ENCODE measurements at places on chromosomes 6 and 20.
A peak's percentile ranks its signal among the peaks of the same experiment; 100 is the strongest.

DNA sequence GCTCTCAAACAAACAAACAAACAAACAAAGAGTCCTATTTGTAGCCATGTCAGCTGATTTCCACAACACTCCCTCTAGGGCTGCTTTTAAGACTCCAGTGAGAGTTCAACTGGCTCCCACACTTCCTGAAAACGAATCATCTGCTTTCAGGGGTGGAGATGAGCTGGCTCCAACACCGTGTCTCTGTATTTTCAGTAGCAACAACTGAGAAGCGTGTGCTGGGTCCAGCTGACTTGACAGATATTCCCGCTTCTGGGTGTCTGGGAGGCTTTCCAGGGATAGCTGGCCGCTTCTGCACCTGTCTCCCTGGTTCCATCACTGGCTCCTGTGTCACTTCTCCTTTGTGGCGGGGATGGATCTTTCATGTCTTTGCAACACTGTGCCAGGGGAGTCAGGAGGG, 272.5 kb upstream of the SOX4 start:
- no peak for DNase-seq

- no peak for DNase-seq
Observed at GRCh38 chr6:88992741-88993552, 29.5 kb upstream of the RNGTT start.

DNA sequence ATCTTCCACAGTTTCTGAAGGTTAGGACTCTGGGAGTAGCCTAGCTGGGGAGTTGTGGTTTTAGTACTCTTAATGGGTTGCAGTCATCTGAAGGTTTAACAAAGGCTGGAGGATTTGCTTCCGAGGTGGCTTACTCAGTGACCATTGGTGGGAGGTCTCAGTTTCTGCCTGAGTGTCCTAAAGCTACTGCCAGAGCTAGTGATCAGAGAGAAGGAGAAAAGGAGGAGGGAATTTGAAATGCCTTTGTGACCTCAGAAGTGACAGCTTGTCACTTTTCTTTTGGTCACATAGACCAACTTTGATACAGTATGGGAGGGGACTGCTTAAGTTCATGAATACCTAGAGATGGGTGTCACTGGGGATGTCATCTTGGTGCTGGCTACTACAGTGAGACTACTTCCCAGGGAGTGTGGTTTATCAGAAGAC, 41.3 kb downstream of the NCOA3 start:
- DNase-seq = no peak

DNA sequence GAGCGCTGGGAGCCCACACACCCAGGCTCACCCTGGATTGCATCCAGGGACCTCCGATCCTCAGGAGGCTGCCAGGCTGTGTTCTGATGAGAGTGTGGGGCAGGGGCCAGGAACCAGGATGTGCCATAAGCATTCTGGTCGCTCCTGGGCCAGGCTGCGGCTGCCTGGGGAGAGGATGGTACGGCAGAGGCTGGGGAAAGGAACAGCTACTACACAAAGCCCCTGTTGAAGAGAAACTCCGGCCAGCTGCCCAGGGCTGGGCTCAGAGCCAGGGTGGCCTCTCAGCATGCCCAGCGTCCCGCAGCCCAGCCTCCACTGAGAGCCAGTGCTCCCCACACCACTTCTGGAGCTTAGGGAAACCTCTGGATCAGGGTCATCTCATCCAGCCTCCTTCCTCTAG, 21.7 kb upstream of the OCSTAMP start:
- DNase-seq = no peak

DNA sequence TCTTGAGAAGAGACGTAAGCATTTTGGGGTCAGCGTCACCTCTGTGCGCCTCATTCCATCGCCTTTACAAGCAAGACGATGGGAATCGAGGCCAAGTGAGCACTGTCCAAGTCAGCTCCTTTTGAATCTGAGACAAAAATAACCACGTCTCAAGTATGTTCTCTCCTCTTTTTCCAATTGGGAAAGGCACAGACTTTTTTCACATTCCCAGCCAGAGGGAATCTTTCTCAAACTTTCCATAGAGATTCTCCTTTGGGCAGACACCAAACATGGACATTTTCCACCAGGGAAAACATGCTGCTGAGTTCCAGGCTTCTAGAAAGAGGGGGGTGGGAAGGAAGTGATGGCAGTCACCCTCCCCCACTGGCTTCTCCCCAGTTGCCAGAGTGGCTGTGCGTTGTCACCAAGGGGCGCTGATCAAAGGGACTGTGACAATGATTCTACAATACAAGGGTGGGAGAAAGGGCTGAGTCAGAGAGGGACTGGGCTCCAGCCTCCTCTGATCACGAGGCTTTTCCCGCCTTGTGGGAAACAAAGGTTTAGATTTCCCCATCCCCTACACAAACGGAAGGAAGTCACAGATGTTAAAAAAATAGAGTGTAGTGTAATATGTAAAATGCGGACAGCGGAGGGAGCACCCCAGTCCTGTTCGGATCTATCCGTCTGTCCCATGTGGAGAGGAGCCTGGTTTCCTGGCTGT, 281.9 kb upstream of the RNF24 start:
- no peak for DNase-seq

- DNase-seq = no peak
Observed at GRCh38 chr6:36577301-36577700, 16.9 kb upstream of the SRSF3 start.

DNA sequence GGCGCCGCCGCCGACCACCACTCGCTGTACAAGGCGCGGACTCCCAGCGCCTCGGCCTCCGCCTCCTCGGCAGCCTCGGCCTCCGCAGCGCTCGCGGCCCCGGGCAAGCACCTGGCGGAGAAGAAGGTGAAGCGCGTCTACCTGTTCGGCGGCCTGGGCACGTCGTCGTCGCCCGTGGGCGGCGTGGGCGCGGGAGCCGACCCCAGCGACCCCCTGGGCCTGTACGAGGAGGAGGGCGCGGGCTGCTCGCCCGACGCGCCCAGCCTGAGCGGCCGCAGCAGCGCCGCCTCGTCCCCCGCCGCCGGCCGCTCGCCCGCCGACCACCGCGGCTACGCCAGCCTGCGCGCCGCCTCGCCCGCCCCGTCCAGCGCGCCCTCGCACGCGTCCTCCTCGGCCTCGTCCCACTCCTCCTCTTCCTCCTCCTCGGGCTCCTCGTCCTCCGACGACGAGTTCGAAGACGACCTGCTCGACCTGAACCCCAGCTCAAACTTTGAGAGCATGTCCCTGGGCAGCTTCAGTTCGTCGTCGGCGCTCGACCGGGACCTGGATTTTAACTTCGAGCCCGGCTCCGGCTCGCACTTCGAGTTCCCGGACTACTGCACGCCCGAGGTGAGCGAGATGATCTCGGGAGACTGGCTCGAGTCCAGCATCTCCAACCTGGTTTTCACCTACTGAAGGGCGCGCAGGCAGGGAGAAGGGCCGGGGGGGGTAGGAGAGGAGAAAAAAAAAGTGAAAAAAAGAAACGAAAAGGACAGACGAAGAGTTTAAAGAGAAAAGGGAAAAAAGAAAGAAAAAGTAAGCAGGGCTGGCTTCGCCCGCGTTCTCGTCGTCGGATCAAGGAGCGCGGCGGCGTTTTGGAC, 2.0 kb downstream of the SOX4 start:
- DNase-seq = no peak

DNA sequence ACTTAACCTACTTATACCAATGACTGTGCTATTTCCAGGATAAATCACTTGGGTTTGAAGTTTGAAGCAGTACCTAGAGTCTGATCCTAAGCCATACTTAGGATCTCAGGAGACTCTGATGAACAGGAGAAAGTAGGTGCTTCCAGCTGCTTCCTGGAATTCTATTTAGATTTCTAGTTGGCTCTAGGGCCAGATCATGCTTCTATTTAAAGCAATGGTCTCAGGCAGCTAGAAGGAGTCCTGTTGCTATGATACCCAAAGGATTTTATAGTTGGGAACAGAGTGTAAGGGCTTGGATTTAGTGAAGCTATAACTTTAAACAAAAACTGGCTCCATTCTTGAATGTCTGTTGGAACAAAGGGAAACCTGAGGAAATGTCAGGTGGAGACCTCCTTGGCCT, 52.4 kb upstream of the TINAG start:
- no peak for DNase-seq

GRCh38 chr6:154367839-154368695, 11.5 kb upstream of the IPCEF1 start:
- no peak for DNase-seq

- DNase-seq = no peak
Observed at GRCh38 chr20:21677261-21677660, 28.2 kb upstream of the PAX1 start.

DNA sequence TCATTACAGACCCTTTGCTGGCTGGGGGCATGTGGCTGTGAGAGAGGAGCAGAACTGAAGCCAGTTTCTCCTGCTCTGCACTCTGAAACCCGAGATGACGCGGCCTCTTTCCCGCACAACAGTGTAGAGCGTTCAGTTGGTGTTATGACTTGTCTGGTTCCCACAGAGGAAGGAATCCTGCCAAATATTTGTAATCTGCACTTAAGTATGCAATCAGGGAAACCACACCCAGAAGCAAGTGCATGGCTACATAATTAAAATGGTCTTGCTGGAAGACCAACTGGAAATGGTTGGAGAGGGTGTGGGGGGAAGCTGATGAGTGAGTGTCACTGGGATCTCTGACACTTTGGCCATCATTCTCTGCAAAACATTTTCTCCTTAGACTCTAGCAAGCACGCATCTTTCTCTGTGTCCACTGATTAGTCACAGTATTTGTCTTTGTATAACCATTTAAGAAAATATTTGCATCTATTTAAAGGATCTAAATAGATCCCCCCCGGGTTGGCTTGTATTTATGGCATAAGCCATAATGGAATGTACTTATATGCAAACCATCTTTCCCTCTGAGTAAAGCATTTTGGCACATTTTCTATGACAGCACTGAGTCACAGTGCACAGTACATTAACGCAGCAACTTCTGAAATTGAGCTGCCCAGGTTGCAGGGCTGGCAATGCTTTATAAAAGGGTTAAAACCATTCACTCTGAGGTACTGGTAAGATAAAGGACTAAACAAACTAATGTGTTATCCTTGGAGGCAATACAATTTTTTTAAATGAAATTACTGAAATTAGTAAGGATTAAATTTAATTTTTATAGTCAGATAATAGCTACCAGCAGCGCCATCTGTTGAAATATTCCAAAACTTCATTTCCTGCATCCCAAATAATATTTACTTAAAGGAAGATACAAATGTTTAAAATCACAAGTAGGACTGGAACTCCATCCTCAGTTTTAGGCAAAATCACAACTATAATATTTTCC, 76.7 kb downstream of the FOXC1 start:
- no peak for DNase-seq

- no peak for DNase-seq
Observed at GRCh38 chr6:14035874-14036273, 81.7 kb upstream of the CD83 start.

GRCh38 chr20:38191654-38192053, 26.6 kb upstream of the TGM2 start:
- no peak for DNase-seq

GRCh38 chr20:58706975-58707681, 14.5 kb downstream of the NPEPL1 start:
- DNase-seq = no peak

DNA sequence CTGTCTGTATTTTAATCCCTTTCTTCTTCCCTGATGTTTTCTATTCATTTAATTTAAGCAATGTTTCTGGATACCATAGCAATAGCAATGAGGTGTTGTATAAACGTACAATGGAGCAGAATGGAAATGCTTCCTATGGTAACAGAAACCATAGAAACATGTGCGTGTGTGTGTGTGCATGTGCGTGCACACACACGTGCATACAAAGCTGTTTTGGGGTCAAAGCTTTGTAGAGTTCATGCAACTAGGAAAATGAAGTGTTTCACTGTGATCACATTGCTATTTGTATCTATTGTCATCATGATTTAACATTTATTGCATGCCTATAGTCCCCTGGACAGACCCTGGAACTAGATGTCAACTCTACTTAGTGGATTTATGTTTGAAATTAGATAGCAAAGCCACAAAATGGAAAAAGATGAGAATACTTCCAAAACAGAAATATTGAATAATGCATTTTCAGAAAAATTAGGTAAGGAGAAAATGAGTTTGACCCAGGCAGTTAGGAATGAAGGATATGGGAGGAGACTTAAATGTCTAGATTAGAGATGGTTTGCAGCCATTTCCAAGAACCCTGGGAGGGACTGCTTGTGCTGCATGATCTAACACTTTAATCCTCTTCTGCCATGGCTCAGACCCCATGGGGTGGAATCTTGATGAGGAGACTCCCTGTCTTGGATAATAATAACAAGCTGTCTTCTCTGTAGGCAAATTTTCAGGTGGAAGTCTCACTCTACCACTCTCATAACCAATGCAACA, 124.4 kb downstream of the TRMT11 start:
- no peak for DNase-seq

DNA sequence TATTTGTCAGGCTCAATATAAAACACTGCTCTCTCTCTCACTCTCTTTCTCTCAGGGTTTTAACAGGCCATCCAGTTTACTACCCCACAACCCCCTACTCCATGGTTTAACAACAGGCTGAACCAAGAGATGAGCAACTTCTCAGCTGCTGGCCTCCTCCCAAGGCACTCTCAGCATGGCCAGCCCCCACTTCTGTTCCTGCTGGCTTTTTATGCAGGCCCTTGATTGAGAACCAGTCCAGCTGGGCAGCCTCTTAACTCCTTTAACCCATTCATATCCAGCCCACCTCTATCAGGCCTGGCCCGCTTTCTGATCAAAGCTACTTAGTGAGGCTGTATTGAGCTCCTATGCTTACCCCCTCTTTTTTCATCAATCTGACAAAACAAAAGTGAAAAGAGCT, 346.8 kb upstream of the POU3F2 start:
- no peak for DNase-seq

- peak; percentile 15 for DNase-seq
Observed at GRCh38 chr6:69796073-69796641, 653 bp downstream of the LMBRD1 start.

DNA sequence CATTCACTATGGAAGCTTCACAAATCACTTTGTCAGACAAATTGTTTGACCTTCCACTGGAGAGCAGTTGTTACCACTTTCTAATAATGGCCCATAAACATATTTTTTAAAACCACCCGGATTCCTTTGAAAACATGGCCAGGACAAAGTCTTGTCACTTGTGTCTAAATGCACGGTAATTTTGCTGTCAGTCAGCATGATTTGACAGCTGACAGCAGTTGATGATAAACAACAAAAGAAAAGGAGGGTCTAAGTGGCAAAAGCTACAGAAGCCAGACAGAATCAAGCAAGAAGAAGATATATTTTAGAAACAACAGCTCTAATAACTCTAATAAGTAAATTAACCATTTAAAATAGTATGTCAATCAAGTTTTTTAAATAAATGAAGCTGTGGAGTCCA, 27.7 kb upstream of the CARMIL1 start:
- DNase-seq = no peak

DNA sequence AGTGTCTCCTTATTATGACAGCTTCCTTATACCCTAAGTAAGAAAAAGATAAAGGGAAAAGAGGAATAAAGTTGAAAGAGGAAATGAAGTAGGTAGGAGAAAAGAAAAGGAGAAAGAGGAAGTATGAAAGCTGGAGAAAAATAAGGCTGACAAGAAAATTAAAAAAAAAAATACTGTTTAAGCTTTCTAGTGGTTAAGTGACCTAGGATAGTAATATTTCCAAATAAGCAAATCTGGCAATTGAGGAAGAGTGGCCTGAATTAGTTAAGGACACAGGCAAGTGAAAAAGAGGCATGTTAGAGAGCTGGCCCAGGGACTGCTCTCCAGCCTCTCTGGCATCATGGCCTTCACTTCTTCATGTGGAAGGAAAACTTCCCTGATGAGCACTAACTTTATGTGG, 76.5 kb upstream of the ADGRF1 start:
- DNase-seq = no peak

GRCh38 chr6:74249658-74250057, 553.7 kb downstream of the CD109 start:
- no peak for DNase-seq

- no peak for DNase-seq
Observed at GRCh38 chr6:28220257-28221133, 4.6 kb upstream of the ZSCAN9 start.

- no peak for DNase-seq
Observed at GRCh38 chr20:5153612-5154542, 27.1 kb downstream of the CDS2 start.

All from NCI-H1930 (cell line).